ENCODE measurements at places on chromosomes 1 and 21. TPM values are rescaled to one million over a fixed set of nuclear protein-coding genes. Genes with fewer than 3 reads are reported as not detected.
A peak's percentile ranks its signal among the peaks of the same experiment; 100 is the strongest.

The ARID4B gene
- 43.3 TPM for total RNA-seq

The OR2T2 gene
- not detected for total RNA-seq

The GJC2 gene
- 4.4 TPM for total RNA-seq

GRCh38 chr1:186615332-186615731, 64.9 kb downstream of the PTGS2 start:
- peaks cover 2% of the 10 kb centered on the region for H3K36me3 ChIP-seq
- H3K4me3 ChIP-seq: peak overlapping the region; percentile 15
- peaks cover 42% of the 10 kb centered on the region for H3K4me1 ChIP-seq

GRCh38 chr1:204476563-204476962, 18.0 kb downstream of the PIK3C2B start:
- H3K4me1 ChIP-seq: peaks cover 36% of the 10 kb centered on the region
- H3K27ac ChIP-seq: no peak overlapping the region
- H3K4me3 ChIP-seq: no peak overlapping the region
- no peak for DNase-seq
- no peaks in the 10 kb centered on the region for H3K27me3 ChIP-seq

DNA sequence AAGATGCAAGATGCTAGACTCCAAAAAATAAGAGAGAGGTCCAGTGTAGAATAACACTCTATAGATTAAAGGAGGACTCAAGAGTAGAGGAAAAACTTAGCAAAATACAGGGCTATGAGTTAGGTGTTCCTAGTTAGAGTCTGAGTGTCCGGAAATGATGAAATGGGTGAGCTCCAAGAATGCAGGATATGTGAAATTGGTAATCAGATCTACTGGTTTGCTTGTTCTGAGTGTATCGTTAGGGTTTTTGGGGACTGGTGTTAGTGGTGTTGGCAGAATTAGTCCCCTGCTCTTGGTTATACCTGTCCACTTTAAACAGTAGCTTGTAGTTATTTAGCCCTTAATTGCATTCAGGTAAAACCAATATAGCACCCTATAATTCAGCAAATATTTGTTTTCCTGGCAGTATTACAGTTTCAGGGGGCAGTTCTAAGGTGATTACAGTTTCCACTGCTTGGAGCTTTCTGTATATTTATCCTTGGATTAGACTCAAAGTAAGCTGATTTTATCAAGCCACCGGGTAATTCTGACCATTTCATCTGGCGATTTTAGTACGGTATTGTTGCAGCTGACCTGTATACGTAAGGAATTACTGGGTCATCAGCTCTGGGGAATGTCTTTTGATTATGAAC, 332.7 kb downstream of the CHRM3 start:
- peak; percentile 54 for DNase-seq
- H3K4me3 ChIP-seq: no peak overlapping the region
- peak overlapping the region; percentile 96 for H3K27ac ChIP-seq
- H3K4me1 ChIP-seq: peaks cover 25% of the 10 kb centered on the region
- no peaks in the 10 kb centered on the region for H3K27me3 ChIP-seq

DNA sequence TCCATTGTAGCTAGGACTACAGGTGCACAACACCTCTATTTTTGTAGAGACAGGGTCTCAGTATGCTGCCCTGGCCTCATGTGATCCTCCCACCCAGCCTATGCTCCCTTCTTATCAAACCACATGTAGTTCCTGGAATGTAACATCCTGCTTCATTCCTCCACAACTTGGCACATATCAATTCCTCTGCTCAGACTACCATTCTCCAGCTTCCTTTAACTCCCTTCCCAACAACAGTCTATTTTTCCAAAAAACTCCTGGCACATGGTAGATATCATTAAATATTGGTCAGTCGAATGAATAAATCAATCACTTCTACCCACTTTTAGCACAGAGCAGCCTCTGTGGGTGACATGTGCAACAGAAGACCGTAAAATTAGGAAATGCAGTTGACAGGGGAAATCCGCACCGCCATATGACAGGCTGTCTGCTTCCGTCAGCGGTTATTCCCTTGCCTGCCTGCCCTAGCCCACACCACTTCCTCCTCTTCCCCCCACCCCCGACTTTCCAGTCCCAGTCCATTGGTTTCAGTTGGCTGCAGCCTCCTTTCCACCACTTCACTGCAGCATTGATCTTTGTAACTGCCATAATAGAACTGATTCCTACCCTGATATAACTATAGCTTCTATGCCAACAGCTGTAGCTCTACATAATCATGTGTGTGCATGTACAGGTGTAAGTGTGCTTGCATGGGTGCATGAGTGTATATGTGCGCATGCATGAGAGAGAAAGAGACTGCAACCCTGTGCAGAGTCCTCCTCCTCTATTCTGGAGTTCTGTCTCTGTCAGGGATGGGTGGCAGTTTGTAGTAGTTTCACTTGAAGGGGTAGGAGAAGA, 6.8 kb upstream of the AKR1A1 start:
- peaks cover 3% of the 10 kb centered on the region for H3K27me3 ChIP-seq
- peak; percentile 74 for DNase-seq
- no peaks in the 10 kb centered on the region for H3K36me3 ChIP-seq

DNA sequence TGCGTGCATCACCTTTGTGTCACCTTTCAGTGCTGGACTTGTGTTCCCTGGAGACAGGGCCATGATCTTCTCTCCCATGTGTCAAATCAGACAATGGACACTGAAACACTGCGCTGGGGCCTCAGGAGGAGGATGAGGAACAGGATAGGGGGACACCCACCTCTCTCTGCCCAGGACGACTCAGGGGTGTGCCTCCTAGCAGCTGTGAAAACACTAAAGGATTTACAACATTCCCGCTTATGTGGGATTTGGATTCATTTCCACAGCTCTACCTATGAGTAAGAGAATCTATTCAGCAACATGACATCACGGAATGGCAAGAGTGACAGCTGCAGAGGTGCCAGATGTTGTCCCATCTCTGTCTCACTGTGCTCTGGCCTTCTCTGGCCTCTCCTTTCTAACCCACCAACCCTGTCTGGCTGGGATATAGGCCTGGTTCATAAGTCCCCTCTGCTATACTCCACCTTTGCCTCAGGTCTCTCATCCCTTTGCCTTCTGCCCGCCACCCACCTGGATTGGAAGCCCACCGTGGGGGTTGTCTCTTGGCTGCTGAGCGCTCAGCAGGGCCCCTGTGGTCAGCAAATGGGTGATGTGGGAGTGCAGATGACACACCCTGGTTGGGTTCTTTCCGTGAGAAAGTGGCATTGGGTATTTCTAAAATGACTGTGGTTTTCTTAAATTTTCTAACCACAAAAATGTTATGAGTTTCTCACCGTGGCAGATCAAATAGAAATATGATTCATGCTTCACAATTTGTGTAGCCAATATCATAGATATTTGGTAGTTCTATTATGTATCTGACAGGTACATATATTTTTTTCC, 47.1 kb upstream of the TLR5 start:
- H3K4me3 ChIP-seq: peak overlapping the region; percentile 16
- peak overlapping the region; percentile 81 for H3K27ac ChIP-seq
- peaks cover 32% of the 10 kb centered on the region for H3K4me1 ChIP-seq
- no peaks in the 10 kb centered on the region for H3K36me3 ChIP-seq
- peak; percentile 68 for DNase-seq
- H3K27me3 ChIP-seq: peaks cover 5% of the 10 kb centered on the region

- no peak overlapping the region for H3K27ac ChIP-seq
- H3K27me3 ChIP-seq: peaks cover 10% of the 10 kb centered on the region
- DNase-seq: no peak
- peaks cover 6% of the 10 kb centered on the region for H3K4me1 ChIP-seq
Observed at GRCh38 chr1:16145662-16146278, 10.1 kb downstream of the EPHA2 start.

DNA sequence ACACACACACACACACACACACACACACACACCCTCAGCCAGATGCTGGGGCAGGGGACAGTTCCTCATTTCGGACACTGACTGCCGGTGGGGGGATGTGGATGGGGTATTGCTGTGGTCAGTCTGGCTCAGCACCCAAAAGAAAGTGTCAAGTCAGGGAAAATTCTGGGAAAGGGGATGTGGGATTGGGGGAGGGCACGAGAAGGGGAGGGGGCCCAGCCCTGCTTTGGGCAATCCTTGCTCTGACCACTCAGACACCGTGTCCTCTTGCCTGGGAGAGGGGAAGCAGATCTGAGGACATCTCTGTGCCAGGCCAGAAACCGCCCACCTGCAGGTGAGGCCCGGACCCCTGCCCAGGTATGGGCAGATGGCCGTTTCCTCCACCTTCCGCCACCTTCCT, at the start of gene C1QC:
C1QC (plus strand) TSS at position 253 of the 400 bp plus-strand sequence. CDS start 391 bp downstream, outside the sequence.
- H3K27me3 ChIP-seq: no peaks in the 10 kb centered on the region
- DNase-seq: no peak
- no peak within 1 kb of the TSS for H3K27ac ChIP-seq
- no peaks in the 10 kb centered on the region for H3K4me1 ChIP-seq
- no peaks in the 10 kb centered on the region for H3K36me3 ChIP-seq

- H3K27me3 ChIP-seq: no peaks in the 10 kb centered on the region
- H3K36me3 ChIP-seq: peaks cover 23% of the 10 kb centered on the region
Observed at GRCh38 chr1:235483090-235483489, 21.2 kb downstream of the B3GALNT2 start.

- H3K27ac ChIP-seq: peak overlapping the region; percentile 5
- H3K4me3 ChIP-seq: no peak overlapping the region
- H3K27me3 ChIP-seq: no peaks in the 10 kb centered on the region
Observed at GRCh38 chr1:161784968-161785367, 18.8 kb downstream of the ATF6 start.

- peaks cover 40% of the 10 kb centered on the region for H3K4me1 ChIP-seq
- no peak overlapping the region for H3K4me3 ChIP-seq
- DNase-seq: no peak
- H3K27ac ChIP-seq: no peak overlapping the region
- peaks cover 13% of the 10 kb centered on the region for H3K36me3 ChIP-seq
Observed at GRCh38 chr21:34946385-34946840, 102.7 kb downstream of the RUNX1 start.

DNA sequence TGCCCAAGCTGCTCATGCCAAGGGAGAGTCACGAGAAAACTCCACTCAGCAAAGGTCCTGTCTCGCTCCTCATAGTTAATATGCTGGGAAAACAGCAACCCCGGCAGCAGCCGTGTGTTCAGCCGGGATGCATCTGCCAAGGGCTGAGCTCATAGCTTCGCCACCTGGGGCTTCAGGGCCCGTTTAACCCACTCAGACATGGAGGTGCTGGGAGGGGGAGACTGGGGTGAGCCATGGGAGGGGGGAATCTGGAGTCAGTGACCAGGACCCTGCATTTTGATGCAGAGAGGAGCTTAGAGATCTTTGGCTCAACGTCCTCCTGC, 283.4 kb downstream of the PTPRU start:
- H3K27me3 ChIP-seq: no peaks in the 10 kb centered on the region
- no peak for DNase-seq
- no peak overlapping the region for H3K27ac ChIP-seq
- no peak overlapping the region for H3K4me3 ChIP-seq

DNA sequence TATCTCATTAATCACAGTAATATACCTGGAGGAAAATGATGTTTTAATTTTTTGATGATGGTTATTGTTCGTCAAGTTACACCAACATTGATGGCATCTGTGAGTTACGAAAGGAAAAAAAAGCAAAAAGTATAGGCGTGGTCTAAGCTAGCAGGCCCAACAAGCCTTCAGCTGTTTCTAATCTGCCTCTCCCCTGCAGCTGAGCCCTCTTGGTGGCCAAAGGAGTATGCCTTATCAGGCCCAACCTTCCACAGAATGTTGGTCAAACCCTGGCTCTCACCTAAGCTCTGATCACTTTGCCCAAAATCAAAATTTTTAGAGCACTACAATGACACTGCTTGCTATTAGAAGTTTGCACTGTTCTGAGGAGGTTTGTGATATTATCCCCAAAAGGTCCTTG, 4.9 kb downstream of the C1orf105 start:
- peaks cover 2% of the 10 kb centered on the region for H3K36me3 ChIP-seq
- H3K27me3 ChIP-seq: no peaks in the 10 kb centered on the region
- DNase-seq: no peak
- peaks cover 10% of the 10 kb centered on the region for H3K4me1 ChIP-seq
- H3K27ac ChIP-seq: no peak overlapping the region
- H3K4me3 ChIP-seq: no peak overlapping the region

DNA sequence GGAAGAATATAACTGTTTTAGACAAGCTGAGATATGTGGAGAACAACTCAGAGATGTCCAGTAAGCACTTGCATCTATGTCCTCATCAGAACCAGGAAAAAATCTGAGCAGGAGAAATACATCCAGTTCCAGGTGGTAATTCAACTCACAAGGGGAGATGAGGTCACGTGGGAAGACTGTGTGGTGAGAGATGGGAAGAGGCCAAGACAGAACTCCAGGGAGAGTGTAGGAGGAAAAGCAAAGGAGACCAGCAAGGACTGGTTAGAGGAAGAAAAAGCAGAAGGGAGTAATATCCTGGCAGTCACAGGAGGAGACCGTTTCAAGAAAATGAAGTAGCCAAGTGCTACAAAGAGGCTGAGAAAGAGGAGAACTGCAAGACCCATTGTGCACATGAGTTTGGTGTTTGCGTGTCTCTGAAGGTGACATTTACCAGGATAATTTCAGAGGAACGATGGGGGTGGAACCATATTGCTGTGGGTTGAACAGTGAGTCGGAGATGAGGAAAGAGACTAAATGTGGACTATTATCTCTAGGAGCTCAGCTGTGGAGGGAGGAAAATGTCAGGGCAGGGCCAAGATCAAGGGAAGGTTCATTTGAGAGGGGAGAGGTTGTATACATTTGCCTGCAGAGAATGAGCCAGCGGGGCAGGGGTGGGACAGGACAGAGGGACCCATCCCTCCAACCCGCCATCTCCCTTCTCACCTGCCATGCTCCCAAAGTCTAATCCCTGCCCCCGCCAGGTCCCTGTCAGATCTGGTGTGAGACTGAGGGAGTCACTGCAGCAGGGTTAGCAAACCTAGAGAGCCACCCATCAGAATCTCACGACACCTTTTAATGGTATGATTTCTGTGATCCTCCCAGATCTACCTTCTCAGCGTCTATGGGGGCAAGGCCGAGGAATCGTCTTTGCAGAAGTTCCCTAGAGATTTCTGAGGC, 24.9 kb downstream of the SUSD4 start:
- H3K4me1 ChIP-seq: no peaks in the 10 kb centered on the region
- no peak overlapping the region for H3K27ac ChIP-seq
- DNase-seq: no peak
- no peak overlapping the region for H3K4me3 ChIP-seq

DNA sequence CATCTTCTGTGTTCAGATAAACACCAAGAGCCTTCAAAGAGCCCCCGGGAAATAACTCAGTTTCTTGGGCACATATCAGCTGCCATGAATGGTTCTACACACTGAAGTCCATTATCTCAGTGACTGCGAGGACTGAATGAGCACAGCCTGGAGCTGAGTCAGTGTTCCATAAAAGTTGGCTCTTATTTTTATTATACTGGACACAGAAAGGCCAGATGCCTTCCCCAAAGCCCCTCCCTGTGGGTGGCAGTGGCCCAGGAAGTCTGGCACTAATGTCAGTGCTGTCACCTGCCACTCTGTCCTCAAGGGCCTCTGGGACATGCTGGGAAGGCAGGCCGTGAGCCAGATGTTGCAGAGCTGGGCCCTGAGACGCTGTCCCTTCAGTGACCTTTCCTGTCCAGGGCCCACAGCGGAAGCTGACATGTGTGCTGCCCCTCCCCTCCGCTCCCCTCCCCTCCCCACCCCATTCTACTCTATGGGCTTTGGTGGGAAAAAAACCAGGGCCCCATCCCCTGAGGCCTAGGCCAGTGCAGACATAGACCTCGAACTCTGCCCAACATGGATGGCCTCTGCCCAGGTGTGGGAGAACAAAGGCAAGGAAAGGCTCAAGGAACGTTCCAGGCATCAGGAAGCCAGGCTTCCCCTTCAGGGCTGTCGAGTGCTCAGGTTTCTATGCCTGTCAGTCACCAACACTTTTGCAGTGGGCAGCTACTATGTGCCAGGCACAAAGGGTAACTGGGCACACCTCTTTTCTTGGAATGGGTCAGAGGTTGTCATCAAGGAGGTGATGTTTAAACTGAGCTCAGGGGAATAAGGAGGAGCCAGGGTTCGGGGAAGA, 22.4 kb upstream of the NPPB start:
- no peak overlapping the region for H3K4me3 ChIP-seq
- no peak overlapping the region for H3K27ac ChIP-seq
- no peak for DNase-seq
- no peaks in the 10 kb centered on the region for H3K36me3 ChIP-seq
- peaks cover 4% of the 10 kb centered on the region for H3K27me3 ChIP-seq
